ENCODE measurements at places on chromosomes 1 and 21.

DNA sequence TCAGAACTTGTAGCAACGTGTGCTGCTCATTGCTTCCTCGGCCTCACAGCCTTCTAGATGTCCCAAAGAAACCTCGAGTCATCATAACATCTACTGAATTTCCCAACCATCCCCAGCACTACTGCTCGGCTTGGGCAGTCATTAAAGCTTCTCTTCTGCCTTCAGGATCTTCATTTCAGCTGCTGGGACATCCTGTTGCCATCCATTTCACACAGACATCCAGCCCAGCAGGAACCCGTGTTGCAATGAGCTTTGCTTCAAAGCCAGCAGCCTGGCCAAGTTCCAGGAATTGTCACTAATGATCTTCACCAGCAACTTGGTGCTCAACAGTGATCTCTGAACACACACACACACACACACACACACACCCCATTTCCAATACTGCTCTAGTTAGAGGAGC lies 18.5 kb downstream of the WLS start:
- no peak for DNase-seq

GRCh38 chr1:243946253-243946652 lies 96.2 kb upstream of the AKT3 start:
- no peak for DNase-seq

DNA sequence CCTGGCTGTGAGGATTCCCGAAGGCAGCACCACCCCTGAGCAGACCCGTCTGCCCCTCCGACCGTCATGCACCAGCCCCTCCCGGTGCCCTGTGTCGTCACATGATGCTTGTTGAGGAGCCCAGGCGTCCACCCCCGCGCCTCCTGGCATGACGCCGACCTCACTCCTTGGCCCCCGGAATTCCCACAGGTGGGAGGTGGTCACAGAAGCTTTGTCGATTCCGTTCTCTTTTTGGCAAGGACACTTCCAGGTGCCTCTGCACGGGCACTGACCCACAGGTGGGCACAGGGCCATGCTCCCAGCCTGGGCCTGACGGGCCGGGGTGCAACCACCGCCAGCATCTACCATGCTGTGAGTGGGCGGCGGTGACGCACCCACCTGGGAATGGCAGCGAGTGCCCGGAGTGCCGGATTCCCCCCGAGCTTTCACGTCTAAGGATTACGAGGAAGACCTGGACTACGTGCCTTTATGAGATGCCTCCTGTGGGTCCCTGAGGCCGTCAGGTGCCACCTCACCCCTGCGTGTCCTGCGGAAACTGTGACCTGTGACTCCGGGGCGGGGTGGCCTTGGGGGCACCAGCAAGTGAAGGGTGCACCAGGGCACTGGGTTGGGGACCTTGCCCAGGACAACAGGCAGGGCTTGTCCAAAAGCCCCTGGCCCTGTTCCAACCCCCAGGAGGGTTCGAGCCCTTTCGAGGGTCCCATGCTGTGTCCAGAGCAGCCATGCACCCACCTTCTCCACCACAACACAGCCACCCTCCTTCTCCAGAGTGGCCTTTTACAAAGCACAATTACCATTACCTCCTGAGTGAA lies 31.4 kb upstream of the COL6A1 start:
- DNase-seq: no peak

- no peak for DNase-seq
Measured at GRCh38 chr21:18252680-18253079, 8.0 kb downstream of the CHODL start.

DNA sequence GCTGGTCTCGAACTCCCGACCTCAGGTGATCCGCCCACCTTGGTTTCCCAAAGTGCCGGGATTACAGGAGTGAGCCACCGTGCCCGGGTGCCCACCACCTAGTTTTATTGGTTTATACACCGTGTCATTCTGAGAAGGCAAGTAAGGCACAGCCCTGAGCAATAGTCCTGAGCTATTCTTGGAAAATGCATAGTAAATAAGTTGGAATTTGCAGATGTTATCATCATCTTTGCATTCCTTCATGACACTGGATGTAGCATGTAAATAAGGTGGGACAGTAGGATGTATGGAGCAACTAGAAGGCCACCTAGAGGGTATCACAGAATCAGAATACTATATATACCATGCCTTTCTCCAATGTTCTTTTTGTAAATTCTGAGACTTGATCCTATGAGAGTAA lies 11.0 kb downstream of the TOR1AIP2 start:
- no peak for DNase-seq

- DNase-seq: no peak
Measured at GRCh38 chr1:169739980-169740379, 6.1 kb upstream of the SELE start.

- DNase-seq: no peak
Measured at GRCh38 chr1:15107911-15108310, 45.6 kb upstream of the TMEM51 start.

DNA sequence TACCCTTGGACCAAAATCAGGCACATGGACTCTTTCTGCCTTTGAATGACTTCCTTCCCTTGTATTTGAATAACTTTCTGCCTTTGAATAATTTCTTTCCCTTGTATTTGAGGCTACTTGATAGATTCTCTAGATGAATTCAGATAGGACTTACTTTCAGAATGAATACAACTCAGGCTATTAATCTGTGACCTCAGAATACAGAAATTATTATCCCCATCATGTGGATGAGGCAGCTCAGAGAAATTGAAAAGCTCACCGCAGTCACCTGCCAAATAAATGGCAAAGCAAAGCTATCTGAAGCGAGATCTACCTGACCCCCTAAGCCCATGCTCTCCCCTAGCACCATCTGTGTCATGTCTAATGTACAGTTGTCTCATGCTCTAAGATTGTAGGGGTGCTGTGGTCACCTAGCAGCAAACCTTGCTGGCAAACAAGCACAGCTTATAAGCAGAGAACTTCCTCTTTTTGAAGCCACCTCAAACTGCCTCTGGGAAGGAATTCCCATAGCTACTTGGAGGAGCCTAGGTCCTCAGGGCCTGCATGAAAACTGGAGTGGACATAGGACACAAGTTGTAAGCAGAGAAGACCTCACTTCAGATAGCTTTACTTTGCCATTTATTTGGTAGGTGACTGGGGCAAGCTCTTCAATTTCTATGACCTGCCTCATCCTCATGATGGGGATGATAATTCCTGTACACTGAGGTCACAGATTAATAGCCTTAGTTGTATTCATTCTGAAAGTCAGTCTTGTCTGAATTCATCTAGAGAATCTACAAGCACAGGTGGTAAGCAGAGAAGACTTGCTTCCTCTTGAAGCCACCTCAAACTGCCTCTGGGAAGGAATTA lies 66.1 kb downstream of the FASLG start:
- DNase-seq: no peak

DNA sequence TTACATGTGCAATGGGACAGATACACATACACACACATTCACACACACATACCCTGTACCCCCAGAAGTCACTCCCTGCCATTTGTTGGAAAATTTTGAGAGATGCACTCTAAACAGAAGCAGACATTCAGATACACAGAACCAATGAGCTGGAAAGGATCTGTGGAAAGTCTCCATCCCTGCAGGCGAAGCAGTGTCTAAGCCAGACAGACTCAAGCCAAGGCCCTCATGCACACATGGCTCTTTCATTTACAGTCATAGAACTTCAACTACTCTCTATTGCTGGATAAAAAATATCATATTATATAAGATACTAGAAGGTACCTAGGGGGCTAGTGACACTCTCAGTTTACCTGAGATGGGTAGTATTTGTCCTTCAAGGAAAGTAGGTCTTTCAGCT lies 7.3 kb upstream of the SEC16B start:
- DNase-seq: no peak

- no peak for DNase-seq
Measured at GRCh38 chr1:167898578-167899222, 15.2 kb downstream of the ADCY10 start.

DNA sequence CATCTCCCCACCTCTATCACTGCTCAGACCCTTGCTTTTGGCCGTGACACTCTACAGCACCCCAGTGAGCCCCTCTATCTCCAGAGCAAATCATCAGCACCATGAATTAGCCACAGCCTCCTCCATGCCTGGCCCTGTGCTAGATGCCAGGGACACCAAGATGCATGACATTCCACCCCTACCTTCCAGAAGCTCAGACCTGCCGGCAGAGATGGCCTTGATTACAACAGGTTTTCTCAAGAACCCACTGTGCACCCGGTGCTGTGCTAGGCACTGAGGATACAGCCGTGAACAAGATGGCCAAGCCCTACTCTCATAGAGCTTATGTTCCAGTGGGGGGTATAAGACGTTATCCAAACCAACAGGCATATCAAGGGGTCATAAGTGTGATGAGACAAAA lies 30.6 kb downstream of the CDK18 start:
- DNase-seq: no peak

DNA sequence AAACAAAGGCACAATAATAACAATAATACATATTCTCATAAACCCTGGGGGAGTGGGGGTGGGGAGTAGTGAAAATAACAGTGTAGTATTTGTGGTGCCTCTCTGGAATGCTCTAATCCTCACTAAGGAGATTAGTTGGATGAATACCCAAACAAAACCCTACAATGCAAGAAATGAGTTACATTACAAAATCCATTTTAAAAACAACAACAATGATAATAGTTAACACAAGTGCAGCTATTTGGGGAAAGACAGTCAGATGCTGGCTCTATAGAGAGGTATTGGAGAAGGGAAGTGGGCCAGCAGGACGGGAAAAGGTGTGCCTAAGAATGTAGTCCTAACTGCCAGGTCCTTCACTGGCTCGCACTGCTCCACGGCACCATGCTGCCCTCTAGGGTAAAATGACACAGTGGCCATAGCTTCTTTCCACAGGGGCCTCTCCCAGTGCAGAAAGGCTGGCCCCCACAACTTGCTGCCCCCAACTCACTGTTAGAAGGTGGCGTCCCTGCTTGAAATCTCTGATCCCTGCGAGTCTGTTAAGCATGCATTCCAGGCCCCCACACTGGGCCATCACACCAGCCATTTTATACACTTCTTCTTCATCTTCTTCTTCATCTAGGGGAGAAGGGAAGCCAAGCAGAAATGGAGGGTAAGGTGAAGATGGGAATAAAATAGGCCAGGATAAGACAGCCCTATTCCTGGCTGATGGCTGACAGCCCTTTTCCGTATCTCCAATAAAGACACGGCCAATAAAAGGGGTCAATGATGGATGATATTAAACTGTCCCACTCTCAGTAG lies 113.8 kb downstream of the UBR4 start:
- no peak for DNase-seq

Data from activated T-cell treated with anti-CD3 and anti-CD28 coated beads for 1 hour (primary cell).